ENCODE measurements at places on chromosomes 1 and 21. TPM values are rescaled to one million over a fixed set of nuclear protein-coding genes. Genes with fewer than 3 reads are reported as not detected.

The ACTN2 gene
- 2.5 TPM for total RNA-seq

The OLIG1 gene
- not detected for total RNA-seq

The TNFRSF4 gene
- 0.57 TPM for total RNA-seq

The STMN1 gene
- total RNA-seq, result 235 TPM

The BRINP2 gene
- total RNA-seq, result not detected

The NT5C1A gene
- total RNA-seq, result not detected

The ALX3 gene
- not detected for total RNA-seq

The PERM1 gene
- not detected for total RNA-seq
